ENCODE measurements at places on chromosomes 2 and 18. TPM values are rescaled to one million over a fixed set of nuclear protein-coding genes. Genes with fewer than 3 reads are reported as not detected.

- H3K36me3 ChIP-seq, result no peaks in the 10 kb centered on the region
- H3K4me3 ChIP-seq, result no peak overlapping the region
- H3K4me1 ChIP-seq, result no peaks in the 10 kb centered on the region
- H3K27ac ChIP-seq, result no peak overlapping the region
- no peaks in the 10 kb centered on the region for H3K27me3 ChIP-seq
Measured at GRCh38 chr2:132484144-132484543, 67.5 kb downstream of the GPR39 start.

The ABCG8 gene
- not detected for total RNA-seq

DNA sequence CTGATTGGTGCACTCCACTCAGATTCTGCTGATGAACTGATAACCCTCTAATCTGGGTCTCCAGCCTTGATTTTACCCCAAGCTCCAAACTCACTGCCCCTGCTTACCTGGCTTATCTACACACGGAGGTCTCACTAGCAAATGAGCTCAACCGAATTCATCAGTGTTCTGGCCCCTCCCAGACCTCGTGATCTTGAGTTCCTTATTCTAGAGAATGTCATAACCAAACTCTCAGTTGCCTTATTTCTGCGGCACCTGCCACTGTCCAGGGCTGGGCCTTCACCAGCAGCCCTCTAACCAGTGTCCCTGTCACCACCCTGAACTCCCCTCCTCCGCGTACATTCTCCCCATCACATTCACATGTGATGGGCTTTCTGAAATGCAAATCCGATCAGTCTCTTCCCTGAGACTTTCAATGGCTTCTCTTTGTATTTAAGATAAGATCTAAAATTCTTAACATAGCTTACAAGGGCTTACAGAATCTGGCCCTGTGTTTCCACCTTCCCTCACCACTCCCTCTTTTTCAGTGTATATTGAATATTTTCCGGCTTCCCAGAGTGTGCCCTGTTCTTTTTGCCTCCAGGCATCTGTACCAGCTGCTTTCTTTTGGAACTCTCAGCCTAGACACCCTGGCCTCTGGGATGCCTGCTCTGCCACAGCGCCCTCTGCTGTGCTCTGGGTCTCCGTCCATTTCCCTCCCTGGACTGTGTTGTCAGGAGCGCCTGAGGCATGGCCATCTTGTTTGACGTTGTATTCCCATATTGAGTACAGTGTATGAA, 31.1 kb downstream of the NAB1 start:
- no peak overlapping the region for H3K4me3 ChIP-seq
- peak; percentile 57 for DNase-seq

DNA sequence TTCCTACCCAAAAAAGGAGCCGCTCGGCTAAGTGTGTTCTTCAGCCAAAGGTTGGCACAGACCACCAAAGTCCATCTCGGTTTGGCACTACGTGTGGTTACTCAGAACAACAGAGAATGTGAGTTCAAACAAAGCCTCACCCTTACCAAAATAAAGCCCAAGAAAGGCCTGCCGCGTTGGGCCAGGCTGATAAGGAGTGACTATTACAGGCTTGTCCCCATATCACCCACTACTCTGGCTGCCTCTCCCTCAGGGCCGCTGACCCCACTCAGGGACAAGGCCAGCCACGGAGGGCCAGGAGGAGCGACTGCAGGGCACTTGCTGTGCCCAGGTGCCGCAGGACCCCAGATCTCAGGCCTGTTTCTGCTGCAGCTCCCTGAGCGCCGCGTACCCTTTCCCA, 13.8 kb downstream of the HS1BP3 start:
- no peaks in the 10 kb centered on the region for H3K27me3 ChIP-seq
- H3K36me3 ChIP-seq, result peaks cover 19% of the 10 kb centered on the region
- no peak overlapping the region for H3K27ac ChIP-seq
- H3K4me3 ChIP-seq, result no peak overlapping the region
- DNase-seq, result no peak
- peaks cover 23% of the 10 kb centered on the region for H3K4me1 ChIP-seq

GRCh38 chr2:97759727-97760407, 46.5 kb downstream of the ZAP70 start:
- no peak for DNase-seq
- H3K27me3 ChIP-seq, result no peaks in the 10 kb centered on the region
- H3K4me1 ChIP-seq, result peaks cover 3% of the 10 kb centered on the region
- no peak overlapping the region for H3K27ac ChIP-seq

- no peaks in the 10 kb centered on the region for H3K36me3 ChIP-seq
- no peak overlapping the region for H3K4me3 ChIP-seq
- H3K27me3 ChIP-seq, result no peaks in the 10 kb centered on the region
- no peak for DNase-seq
Measured at GRCh38 chr2:239240414-239240881, 160.4 kb downstream of the HDAC4 start.

The ATP6V1C2 gene
- total RNA-seq, result under 0.01 TPM

DNA sequence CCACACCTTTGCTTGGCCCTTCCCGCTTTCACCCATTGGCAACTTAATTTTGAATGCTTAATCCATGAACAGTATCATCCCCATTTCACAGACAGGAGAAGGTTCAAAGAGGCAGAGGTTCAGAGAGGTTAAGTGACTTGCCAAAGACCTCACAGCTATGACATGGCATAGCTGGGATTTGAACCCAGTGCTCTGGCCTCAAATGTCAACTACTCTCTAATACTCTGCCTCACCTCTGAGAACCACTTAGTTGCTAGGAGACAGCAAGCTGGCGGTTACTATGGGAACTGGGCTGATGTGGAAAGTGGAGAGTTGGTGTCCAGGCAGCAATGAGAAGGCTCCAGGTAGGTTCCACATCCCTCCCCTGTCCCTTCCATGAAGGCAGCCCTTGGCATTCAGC, 15.8 kb upstream of the PRSS56 start:
- no peak overlapping the region for H3K4me3 ChIP-seq
- H3K27me3 ChIP-seq, result peaks cover 32% of the 10 kb centered on the region
- no peaks in the 10 kb centered on the region for H3K4me1 ChIP-seq
- H3K27ac ChIP-seq, result no peak overlapping the region
- DNase-seq, result no peak

The SPATA3 gene
- not detected for total RNA-seq

The NTSR2 gene
- total RNA-seq, result not detected

DNA sequence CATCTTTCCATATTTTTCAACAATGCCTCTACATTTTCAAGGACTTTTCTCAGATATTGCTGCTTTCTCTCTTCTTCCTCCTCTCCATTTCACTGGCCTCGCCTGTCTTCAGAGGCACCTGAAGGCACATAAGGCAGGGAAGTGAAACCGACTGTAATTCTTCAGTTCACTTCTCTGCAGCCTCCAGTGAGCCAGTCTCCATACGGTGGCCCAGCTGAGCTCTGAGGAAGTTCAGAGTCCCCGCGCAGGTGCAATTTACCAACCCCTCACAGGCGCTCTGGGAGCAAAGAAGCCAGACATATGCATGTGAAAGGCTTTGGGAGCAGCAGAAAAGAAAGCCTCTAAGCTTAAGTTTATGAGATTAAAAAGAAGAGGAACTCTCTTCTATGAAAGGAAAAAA, 12.4 kb downstream of the KLHL14 start:
- H3K4me1 ChIP-seq, result no peaks in the 10 kb centered on the region
- no peaks in the 10 kb centered on the region for H3K36me3 ChIP-seq
- no peak for DNase-seq
- no peak overlapping the region for H3K27ac ChIP-seq
- H3K4me3 ChIP-seq, result no peak overlapping the region

The TIGD1 gene
- 5.8 TPM for total RNA-seq

DNA sequence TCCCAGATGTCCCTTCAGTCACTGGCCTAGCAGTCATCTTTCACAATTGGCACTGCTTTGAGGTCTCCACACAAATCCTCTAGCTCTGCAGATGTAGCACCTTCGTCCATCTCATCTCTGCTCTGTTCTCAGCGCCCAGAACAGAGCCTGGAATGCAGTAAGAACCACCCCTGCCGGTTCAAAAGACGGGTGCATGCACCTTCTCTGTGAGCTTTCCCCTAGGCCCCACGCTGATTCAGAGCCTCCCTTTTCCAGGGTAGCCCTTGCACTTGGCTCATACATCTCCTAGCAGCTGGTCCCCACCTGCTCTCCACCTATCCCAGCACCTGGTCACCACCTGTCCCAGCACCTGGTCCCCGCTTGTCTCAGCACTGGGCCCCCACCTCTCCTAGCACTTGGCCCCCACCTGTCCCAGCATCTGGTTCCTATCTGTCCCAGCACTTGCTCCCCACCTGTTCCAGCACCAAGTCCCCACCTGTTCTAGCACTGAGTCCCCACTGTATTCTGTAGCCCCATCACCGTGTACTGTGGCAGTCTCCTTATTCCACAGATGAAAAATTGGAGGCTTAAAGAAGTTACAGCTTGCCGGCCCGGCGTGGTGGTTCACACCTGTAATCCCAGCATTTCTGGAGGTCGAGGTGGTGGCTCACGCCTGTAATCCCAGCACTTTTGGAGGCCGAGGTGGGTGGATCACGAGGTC, 4.7 kb upstream of the KCNF1 start:
- H3K27ac ChIP-seq, result no peak overlapping the region
- peaks cover 26% of the 10 kb centered on the region for H3K27me3 ChIP-seq
- peak; percentile 72 for DNase-seq
- H3K36me3 ChIP-seq, result no peaks in the 10 kb centered on the region
- H3K4me3 ChIP-seq, result no peak overlapping the region

The LYG2 gene
- total RNA-seq, result not detected

The TSGA10 gene
- total RNA-seq, result 5.0 TPM

Measured in osteoblast (primary cell).